ENCODE measurements at places on chromosomes 16 and 17. TPM values are rescaled to one million over a fixed set of nuclear protein-coding genes. Genes with fewer than 3 reads are reported as not detected.
A peak's percentile ranks its signal among the peaks of the same experiment; 100 is the strongest.

The TMC7 gene
- not detected for total RNA-seq

The DPEP1 gene
- not detected for total RNA-seq

DNA sequence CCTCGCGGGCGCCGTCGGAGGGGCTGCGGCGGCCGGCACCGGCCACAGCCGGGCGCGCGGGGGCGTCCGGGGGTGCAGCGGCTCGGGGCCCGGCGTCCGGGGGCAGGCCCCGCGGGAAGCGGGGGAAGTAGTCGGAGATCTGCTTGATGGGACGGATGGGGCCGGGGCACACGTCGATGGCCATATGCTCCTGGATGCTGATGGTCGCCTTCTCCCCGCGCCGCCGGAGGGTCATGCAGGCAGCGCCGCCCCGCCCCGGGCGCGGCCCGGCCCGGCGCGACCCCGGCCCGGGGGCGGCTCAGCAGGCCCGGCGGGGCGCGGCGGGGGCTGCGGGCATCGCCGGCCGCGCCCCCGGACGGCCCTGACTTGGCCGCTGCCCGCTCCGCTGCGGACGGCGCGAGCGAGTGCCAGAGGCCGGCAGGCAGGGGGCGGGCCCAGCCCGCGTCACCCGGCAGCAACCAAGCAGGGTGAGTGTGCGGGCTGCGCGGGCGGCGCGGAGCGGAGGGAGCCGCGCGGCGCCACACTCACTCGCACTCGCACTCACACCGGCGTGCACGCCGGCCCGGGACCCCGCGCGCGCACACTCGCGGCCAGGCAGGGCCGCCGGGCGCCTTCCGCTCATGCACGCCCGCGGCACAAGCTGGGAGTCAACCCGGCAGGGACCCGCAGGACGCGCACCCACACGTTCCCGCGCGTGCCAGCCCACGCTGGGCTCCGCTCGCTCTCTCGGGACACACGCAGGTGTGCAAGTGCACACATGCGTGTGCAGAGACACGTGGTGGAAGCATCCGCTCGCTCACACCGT is at the start of gene DOC2B:
Gene DOC2B (minus strand): TSS at position 406 of the 805 bp plus-strand sequence. CDS start 171 bp downstream, at position 235.
- H3K4me1 ChIP-seq: peaks cover 13% of the 10 kb centered on the region
- no peak for DNase-seq
- H3K36me3 ChIP-seq: no peaks in the 10 kb centered on the region
- peaks cover 55% of the 10 kb centered on the region for H3K27me3 ChIP-seq
- no peak within 1 kb of the TSS for H3K27ac ChIP-seq

DNA sequence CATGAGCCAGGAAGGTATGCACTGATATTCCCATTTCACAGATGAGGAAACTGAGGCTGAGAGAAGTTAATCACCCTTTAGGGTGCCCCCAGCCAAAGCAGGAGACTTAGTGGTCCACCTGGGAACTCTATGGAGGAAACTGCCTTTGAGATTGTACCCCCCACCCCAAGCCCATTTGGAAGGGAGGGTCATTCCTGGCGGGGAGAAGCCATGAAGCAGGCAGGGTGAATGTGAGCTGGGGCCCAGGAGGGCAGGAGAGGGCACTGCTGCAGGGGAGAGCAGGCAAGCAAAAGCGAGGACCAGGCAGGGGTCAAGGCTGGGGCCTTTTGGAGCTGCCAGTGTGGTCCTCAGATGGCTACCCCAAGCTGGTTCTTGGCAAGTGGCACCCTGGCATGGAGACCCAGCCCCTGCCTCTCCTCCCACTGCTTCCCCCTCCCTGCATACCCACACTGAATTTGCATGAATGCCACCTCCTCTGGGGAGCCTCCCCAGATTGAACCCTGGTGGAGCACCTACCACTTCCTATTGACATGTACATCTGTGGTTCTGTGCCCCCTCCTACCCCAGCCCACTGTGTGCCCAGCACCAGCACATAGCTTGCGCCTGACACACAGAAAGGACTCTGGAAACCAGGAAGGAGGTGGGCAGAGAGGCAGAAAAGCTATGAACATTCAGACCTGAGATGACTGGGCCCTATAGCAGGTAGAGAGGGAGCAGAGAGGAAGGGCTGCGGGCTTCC is 965 bp upstream of the TMC6 start:
- DNase-seq: no peak
- H3K27me3 ChIP-seq: no peaks in the 10 kb centered on the region
- peaks cover 57% of the 10 kb centered on the region for H3K4me1 ChIP-seq
- peak overlapping the region; percentile 95 for H3K27ac ChIP-seq
- peaks cover 9% of the 10 kb centered on the region for H3K36me3 ChIP-seq
- peak overlapping the region; percentile 99 for H3K4me3 ChIP-seq

- H3K4me3 ChIP-seq: no peak overlapping the region
- peaks cover 2% of the 10 kb centered on the region for H3K4me1 ChIP-seq
- no peak for DNase-seq
- H3K27me3 ChIP-seq: peaks cover 8% of the 10 kb centered on the region
These were observed 23.6 kb downstream of the RAB11FIP4 start for GRCh38 chr17:31415004-31415454.

The NOL11 gene
- 51.4 TPM for total RNA-seq

GRCh38 chr16:78597809-78598570 is 498.5 kb downstream of the WWOX start:
- H3K4me3 ChIP-seq: no peak overlapping the region
- no peak for DNase-seq
- no peak overlapping the region for H3K27ac ChIP-seq
- H3K27me3 ChIP-seq: no peaks in the 10 kb centered on the region

DNA sequence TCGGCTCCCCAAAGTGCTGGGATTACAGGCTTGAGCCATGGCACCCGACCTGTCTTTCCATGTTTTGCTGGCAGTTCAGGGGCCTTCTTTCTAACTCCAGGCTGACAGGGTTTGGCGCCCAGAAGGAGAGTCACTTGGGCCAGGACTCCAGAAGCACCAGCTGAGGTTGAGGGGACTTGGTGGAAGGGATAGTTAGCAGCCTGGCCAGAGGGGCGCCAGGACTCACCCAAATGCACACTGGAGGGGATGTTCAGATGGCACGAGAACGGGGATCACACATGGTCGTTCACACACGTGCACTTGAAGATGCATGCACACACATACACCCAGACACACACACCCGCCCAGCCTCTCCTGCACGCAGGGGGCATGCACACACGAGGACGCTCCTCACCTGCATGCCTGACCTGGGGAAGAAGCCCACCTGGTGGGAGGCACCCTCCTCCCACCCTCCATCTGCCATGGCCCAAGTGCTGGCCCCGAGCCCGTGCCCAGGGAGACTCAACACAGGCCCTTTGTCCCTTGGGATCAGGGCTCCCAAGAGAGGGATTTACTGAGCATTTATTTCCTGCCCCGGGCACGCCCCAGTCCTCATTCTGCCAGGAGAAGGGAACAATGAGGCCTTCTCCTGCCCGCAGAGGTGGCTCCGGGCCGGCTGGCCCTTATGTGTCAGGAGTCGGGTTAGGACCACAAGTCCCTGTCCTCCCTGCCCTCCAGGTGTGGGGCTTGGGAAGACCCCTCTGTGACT is 2.3 kb upstream of the PRSS21 start:
- H3K27me3 ChIP-seq: peaks cover 14% of the 10 kb centered on the region
- no peak overlapping the region for H3K27ac ChIP-seq
- no peak for DNase-seq
- H3K4me1 ChIP-seq: no peaks in the 10 kb centered on the region

DNA sequence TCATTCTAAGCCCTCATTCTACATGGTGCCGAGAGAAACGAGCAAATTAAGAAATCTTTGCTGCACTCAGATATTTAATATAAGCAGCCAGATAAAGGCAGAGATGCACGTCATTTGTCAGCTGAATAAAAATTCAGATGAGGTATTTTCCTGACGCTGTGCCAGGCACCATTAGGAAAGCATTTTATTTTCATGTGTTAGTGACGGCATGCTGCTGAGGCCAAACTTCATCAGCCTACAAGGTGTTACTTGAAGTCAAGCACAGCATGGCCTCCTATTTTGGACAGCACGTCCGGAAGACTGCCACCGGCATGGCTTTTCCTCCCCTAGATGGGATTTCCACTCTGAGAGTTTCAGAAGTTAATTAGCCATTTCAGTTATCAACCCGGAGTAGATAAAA is 70.3 kb downstream of the IRX3 start:
- H3K4me1 ChIP-seq: no peaks in the 10 kb centered on the region
- DNase-seq: no peak
- H3K4me3 ChIP-seq: no peak overlapping the region
- peaks cover 26% of the 10 kb centered on the region for H3K27me3 ChIP-seq

The ZFPM1 gene
- 29.4 TPM for total RNA-seq

The MKS1 gene
- total RNA-seq: 7.7 TPM

- H3K4me3 ChIP-seq: no peak overlapping the region
- no peak for DNase-seq
- H3K4me1 ChIP-seq: no peaks in the 10 kb centered on the region
- H3K27me3 ChIP-seq: peaks cover 46% of the 10 kb centered on the region
- no peak overlapping the region for H3K27ac ChIP-seq
These were observed 304.4 kb downstream of the FOXL1 start for GRCh38 chr16:86882586-86883280.

DNA sequence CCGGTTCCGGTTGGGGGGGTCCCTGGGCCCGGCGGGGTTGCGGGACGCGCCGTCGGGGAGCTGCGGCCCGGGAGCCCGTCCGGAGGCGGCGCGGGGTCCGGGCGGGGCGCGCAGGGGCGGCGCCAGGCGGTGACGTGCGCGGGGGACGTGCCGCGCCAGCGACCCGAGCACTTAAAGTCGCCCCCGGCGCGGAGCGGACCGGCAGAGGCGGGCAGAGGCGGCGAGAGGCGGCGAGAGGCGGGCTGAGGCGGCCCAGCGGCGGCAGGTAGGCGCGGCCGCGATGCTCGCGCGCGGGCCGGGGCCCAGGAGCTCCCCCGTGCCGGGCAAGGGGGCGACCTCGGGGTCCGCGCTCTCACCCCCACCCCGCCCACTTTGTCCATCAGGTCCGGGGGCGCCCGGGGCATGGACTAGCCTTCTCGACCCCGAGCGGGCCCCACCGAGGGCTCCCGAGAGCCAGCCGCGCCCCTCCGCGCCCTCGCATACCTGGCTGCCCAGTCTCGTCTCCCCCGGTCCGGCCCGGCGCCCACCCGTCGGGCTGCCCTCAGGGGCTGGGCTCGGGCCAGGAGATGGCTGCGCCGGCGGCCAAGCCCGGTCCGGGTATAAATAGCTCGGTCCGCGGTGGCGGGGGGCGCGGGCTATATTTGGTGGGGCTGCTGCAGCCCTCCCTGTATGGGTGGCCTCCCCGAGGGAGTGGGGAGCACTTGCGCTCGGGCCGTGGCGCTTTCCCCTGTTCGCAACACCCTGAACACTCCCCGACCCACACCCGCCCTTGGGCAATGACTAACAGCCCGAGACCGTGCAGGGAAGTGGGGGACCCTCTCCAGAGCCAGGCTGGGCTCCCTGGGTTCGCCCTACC is at the start of gene SLC16A3:
Gene SLC16A3 (plus strand): TSS at position 201 of the 856 bp plus-strand sequence. CDS start 6,967 bp downstream, outside the sequence.
- peak; percentile 69 for DNase-seq
- peaks cover 10% of the 10 kb centered on the region for H3K4me1 ChIP-seq

The GDPD1 gene
- 3.2 TPM for total RNA-seq

GRCh38 chr17:81631482-81631881 is 5.4 kb downstream of the NPLOC4 start:
- H3K27ac ChIP-seq: no peak overlapping the region
- H3K4me3 ChIP-seq: no peak overlapping the region
- no peaks in the 10 kb centered on the region for H3K27me3 ChIP-seq
- peaks cover 13% of the 10 kb centered on the region for H3K4me1 ChIP-seq
- H3K36me3 ChIP-seq: peaks cover under 1% of the 10 kb centered on the region

DNA sequence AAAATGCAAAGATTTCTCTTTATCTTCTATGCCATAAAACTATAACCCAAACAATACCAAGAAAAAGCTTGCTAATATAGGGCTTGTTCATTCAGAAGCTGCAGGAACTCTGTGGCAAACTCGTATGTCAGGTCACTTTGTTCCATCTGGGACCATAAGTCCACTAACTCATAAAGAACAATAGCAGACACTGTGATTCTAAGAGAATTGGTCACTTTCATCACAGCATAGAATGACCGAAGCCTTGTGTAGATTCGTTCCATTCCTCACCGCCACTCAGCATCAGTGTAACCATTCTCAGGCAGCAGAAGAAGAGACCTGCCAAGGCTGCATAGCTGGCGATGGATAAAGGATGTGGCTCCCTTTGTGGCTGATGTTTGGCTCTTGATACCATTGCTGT is 30.3 kb upstream of the VAT1L start:
- peaks cover 20% of the 10 kb centered on the region for H3K27me3 ChIP-seq
- H3K4me1 ChIP-seq: no peaks in the 10 kb centered on the region

DNA sequence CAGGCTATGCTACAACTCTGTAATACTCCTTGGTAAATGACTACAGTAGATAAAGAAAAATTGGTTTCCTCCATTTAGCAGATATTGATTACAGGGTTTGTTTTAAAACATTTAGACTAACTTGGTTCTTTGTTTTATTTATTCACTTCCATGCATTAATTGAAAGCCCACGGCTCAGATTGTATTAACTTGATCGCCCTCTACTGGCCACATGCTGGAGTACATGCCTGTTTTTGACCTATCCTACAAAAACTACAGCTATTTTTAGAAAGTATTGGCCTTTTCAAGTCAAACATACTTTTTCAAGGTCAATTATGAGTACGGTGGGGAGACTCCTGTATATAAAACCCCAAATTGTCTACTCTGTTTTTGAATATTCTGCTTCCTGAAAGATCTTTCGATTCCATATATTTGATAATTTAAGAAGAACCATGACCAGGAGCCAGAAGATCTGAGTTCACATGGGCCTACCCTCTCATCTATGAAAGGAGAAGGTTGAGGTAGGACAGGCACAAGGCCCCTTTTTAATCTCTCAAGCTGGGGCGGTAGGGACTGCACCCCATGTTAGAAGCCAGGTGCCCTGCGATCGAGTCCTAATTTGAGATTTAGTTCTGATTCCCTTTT is 51.8 kb downstream of the CA10 start:
- H3K27ac ChIP-seq: no peak overlapping the region
- no peak for DNase-seq
- H3K27me3 ChIP-seq: peaks cover 68% of the 10 kb centered on the region
- no peaks in the 10 kb centered on the region for H3K36me3 ChIP-seq

The NPIPA7 gene
- 5.3 TPM for total RNA-seq

The LRRC36 gene
- not detected for total RNA-seq

DNA sequence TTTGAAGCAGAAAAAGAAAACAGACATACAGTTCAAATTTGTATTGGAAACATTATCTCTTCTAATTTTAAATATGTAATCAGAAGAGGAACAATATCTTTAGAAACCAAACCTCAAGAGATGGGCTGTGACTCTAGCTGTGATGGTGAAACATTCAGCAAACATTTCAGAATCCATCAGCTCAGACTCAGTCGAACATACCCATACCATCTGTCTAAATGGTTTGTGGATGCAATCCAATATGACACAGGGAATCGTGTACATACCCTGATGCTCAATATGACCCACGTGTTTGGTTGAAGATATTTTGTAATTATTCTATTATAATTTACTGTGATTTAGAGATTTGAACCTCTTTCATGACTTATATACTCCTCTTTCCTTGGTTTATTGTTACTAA is 665.2 kb upstream of the CDH8 start:
- no peak overlapping the region for H3K4me3 ChIP-seq
- DNase-seq: no peak
- no peak overlapping the region for H3K27ac ChIP-seq
- H3K36me3 ChIP-seq: no peaks in the 10 kb centered on the region

- no peak overlapping the region for H3K4me3 ChIP-seq
- DNase-seq: no peak
- H3K4me1 ChIP-seq: no peaks in the 10 kb centered on the region
- no peaks in the 10 kb centered on the region for H3K36me3 ChIP-seq
- peaks cover 13% of the 10 kb centered on the region for H3K27me3 ChIP-seq
These were observed 359.3 kb downstream of the HS3ST4 start for GRCh38 chr16:26051063-26051462.

- DNase-seq: no peak
- no peaks in the 10 kb centered on the region for H3K36me3 ChIP-seq
- peaks cover 10% of the 10 kb centered on the region for H3K27me3 ChIP-seq
- H3K27ac ChIP-seq: no peak overlapping the region
- peaks cover 10% of the 10 kb centered on the region for H3K4me1 ChIP-seq
These were observed 155.8 kb upstream of the GSE1 start for GRCh38 chr16:85457366-85457765.
